ENCODE measurements at places on chromosomes 3 and 15.
A peak's percentile ranks its signal among the peaks of the same experiment; 100 is the strongest.

DNA sequence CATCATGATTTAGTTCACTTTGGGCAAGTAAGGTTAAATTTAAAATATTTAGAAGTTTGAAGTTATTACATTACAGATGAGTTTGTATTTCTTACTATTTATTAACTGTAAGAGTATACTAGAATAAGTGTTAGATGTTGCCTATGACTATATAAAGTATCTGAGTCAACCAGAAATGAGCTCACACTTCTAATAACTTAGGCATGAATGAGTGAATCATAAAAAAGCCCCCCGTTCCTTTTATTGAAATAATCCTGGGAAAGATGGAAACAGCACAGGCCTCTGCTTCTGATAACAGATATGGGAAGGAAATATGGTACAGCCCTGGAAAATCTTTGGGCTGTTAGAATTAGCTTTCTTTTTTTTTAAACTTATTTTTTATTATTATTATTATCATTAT lies 66.6 kb upstream of the TGFBR2 start:
- DNase-seq, result no peak

DNA sequence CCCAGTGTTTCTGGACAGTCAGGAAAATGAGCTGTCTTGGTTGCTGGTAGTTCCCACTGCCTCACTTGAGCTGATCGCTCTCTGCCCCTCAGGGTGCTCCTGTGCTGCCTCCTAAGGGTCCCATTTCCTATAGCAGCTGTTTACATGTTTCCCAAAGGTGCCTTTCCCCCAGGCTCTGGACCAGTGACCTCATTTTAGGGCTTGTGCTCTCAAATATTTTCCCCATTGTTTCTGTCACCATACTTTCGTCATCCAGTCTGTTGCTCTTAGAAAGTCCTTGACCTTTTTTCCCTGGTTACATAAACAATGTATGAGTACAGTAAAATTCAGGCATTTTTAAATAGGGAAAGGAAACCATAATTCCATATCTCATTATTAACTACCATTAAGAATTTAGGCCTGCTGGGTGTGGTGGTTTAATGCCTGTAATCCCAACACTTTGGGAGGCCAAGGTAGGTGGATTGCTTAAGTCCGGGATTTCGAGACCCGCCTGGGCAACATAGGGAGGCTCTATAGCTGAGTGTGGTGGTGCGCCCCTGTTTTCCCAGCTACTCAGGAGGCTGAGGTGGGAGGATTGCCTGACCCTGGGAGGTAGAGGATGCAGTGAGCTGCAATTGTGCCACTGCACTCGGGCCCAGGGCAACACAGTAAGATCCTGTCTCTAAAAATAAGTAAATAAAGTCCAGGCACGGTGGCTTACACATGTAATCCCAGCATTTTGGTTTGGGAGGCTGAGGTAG lies 11.7 kb downstream of the RAD54L2 start:
- no peak for DNase-seq

DNA sequence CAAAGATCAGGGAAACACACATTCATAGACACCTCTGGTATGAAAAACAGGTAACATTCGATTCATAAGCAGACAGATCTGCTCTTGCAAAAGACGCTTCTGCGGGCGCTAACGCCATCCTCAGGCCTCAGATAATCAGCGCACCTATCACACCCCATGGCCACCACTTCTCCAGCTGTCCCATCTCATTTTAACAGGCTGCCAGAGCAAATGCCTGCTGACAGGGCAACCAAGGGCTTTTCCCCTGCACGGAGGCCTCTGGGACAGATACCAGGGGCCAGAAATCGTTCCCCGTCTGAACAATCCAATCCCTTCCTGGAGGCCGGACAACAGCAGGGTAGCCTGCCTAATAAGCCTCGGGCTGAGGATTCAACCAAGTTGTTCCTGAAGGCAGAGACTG lies 15.2 kb downstream of the ABCC5 start:
- DNase-seq, result no peak

DNA sequence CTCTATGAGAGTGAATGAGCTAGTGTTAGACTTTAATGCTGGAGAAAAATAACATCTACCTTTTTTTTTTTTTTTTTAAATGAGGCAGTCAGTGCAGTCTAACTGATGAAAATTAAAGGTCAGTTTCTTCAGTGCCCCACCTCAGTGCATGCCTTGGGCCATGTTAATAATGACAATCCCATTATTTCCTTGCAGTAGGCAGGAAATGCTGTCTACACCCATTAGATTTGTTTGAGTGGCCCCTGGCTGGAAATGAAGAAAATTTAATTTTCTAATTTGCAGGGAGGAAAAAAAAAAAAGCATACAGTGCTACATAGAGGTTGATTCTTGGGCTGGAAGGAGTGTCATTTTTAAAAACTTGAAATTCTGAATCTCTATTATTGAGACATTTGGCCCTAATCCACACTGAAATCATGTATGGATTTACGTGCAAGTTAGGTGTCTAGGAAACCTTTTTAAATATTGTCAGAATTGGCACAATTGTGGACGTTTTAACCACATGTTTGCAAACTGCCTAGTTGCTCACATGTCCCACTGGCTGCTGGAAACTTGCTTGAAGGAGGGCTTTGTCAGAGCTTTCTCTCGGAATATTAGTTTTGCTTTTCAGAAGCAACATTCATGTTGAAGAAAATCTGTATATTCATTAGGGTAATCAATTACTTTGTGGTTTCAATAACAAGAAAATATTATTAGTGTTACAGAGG lies 18.4 kb downstream of the FNDC3B start:
- DNase-seq, result no peak

DNA sequence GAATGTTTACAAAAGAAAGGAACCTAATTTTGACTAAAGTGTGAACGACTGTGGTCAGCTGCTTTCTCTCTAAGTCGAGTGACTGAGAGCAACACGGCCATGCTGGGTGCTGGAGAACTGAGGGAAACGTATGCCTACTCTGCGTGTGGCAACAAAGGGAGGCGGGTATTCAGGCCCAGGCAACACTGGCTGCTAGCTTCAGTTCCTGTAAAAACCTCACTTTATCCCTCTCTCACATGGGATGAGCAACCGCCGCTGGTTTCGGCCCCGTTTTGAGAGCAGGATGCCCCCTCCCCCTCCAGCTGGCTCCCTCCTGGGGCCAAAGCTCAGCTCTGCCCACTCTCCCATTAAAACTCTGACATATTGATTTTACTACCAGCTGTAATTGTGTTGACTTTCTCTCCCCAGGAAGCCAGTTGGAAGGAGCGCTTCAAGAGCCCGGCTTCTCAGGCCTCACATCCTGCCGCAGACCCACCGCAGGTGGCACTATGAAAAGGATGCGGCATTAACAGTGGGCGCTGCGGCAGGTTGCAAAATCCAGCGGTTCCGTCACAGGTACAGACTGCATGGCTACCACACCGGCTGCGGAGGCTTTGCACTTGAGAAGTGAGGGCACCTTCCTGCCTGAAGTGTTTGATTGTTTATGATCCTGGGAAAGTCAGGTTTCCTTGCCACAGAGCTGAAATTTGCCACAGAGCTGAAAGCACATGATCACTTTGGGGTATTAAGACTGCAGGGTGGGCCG lies 12.7 kb downstream of the PLXND1 start:
- peak; percentile 33 for DNase-seq

GRCh38 chr3:160860346-160860745 lies 104.3 kb downstream of the PPM1L start:
- no peak for DNase-seq

DNA sequence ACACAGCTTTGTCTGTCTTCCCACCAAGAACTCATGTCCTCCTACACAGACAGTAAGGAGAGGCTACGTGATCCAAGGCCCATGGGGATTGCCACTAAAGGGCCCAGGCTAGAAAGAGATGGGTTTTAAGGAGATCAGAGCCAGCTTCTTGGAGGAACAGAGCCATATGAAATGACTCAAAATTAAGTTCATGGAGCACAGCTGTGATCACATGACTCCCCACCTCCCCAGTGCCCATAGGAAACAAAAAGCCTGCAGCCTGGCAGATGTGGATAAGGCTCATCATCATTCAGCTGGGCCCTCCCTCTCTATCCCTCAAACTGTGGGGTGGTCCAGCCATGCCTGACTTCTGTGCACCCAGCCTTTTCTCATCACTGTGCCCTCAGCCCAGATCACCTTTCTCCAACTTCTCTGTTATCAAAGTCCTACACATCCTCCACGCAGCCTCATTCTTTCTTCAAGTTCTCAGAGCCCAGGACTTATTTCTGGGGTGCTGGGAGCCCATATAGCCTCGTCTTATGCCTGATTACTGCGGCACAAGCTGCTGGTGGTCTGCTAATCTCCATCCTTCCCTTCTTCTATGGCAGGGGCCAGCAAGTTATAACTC lies 137.6 kb downstream of the SMAD6 start:
- DNase-seq, result no peak

DNA sequence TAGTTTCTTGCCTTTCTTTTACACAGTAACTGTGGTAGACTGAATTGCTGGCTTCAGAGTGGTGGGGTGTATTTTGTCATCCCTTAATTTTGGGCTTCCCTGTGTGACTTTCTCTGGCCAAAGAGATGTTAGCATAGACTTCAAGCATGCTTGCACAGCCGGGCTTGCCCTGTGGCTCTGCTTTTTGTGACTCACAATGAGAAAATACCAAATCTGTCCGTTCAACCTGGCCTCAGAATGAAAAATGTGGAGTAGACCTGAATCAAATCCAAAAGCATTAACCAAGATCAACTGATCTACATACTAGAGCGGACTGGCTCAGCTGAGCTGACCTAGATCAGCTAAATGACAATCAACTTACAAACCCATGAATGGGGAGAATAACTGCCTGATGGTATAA lies 51.4 kb downstream of the PLAAT1 start:
- DNase-seq, result no peak
